ENCODE measurements at places on chromosomes 1 and 21.
A peak's percentile ranks its signal among the peaks of the same experiment; 100 is the strongest.

DNA sequence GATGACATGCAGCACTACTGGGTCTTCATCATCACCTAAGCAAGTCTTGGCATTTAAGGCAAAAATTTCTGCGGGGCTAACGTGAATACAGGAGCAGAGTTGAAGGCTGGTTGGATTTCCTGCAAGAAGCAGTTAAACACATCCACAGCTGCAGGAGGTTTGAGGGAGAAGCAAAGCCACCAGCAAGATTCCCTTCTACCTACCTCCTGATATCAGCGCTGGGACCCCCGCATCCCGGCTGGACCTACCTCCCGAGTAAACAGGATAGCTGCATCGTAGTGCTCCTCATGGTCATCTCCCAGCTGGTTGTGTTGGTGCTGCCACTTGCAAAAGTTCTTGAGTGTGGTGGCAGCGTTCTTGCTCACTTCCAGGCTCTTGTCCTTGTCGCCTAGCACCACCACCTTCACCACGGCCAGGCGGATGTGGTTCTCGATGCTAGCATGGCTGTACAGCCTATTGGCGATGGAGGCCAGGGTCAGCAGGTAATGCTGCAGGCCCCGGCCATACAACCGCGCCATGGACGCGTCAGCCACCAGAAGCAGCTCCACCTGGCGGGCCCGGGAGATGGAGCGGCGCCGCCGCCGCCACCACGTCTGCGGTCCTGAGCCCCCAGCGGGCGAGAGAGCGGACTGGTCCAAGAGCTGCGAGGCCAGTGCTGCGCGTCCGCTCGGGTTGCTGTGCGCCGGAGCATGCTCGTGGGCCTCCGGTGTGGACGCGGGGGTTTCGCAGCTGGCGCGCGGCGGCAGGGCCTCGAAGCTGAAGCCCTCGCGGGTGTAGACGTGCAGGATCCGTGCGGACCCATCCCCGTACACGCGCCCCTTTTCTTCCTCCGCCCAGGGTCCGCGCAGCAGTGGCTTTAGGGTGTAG lies 1.6 kb downstream of the ADAMTS5 start:
- peak; percentile 57 for DNase-seq

DNA sequence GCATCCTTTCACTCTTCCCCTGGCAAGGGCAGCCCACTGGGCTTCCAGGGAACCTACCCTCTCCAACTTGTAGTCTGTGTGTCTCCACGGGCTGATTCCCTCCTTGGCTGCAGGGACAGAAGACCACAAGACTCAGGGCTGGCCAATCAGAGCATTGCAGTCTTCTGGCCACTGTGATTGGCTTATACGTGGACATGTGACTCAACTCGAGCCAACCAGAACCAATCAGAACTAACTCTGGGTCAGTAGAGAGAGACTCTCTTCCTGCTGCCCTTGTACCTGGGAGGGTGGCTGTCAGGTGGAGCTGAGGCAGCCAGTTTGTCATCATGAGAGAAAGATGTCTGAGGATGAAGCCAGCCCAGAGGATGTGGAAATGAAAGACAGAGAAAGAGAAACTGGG lies 64.0 kb downstream of the DHRS3 start:
- peak; percentile 52 for DNase-seq

DNA sequence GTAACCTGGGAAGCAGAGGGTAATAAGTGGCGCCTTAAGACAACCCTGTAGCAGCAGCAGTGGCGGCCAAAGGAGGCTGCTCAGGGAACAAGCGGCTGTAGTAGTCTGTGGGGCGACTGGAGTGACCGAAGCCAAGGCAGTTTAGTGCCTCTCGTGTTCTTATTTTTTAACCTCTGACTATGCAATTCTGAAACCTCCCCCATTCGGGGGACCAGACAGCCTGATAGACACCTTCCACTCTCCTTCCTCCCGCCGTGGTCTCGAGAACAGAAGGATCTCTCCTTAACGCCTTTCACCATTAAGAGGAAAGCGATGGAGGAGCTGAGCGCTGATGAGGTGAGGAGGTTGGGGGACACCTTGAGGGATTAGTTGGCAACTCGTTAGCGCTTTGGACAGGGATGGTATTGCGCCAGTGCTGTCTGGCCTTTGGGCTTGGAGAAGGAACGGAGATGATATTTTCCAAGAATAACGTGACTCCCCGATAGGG lies 644 bp downstream of the UBE4B start:
- DNase-seq = peak; percentile 9

DNA sequence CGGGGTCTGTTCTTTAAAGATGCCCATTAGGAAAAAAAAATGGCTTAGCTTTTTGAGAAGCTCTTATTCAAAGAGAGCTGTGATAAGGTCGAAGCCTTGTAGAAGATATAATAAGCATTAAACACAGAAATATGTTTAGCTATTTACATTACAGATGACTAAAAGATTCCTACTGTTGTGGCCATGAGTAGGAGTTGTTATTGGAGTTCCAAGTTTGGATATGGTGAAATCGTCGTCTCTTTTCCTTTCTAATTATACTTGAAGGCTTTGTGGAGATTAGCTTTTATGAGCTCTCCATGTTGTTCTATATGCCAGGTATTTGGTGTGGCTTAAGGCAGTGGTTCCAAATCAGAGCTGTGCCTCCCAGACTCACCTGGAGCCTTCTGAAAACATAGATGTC lies 79.9 kb upstream of the LAMC2 start:
- no peak for DNase-seq

DNA sequence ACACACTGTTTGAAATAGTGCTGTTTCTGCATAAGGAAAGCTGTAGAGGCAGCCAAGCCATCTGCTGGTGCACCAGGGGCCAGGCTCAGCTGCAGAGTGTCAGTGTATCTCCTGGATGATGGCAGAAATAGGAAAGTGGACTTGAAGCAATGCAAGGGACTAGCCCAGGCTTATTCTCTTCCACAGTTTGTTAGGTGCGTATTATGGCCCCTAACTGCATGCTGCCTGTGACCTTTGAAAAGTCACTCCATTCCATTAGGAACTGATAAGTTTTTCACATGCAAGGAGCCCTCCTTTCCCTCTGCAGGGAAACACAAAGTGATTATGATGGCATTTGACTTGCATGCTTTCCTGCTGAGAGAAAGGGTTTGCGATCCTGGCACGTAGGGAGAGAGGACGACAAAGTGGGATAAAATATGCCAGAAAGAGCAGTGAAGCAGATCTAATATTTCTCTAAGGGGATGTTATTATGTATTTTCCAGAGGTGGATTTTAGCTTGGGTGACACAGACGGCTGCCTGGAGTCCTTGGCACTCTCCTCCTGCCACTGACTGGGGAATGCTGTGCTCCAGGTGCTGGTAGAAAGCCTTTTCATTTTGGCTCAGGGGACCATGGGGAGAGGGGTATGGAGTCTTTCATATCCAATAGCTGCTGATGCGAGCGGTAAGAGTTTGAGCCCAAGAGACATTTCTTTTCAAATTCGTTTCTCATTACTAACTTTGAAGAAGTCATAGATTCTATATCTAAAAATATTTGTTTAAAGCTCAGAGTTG lies 402.1 kb upstream of the B3GALT2 start:
- DNase-seq = no peak

DNA sequence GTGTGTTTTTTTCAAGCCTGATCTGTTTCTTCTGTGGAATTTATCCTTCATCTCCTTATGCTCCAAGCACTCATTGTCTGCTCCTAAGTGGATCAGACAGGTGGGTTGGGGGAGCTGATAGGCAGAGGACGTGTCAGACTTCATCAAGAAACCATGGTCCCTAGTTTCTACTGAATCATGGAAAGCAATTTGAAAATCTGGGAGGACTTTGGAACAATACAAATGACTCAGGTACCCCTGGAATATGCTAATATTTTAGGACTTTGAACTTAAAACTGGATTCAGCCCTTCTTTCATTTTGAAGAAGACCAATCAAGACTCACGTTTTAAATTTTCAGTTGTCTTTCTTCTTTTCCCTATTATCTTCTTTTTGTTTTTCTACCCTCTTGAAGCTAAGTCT lies 7.7 kb downstream of the ABCG1 start:
- DNase-seq = no peak

GRCh38 chr1:211382714-211383480 lies 56.3 kb downstream of the TRAF5 start:
- peak; percentile 96 for DNase-seq

DNA sequence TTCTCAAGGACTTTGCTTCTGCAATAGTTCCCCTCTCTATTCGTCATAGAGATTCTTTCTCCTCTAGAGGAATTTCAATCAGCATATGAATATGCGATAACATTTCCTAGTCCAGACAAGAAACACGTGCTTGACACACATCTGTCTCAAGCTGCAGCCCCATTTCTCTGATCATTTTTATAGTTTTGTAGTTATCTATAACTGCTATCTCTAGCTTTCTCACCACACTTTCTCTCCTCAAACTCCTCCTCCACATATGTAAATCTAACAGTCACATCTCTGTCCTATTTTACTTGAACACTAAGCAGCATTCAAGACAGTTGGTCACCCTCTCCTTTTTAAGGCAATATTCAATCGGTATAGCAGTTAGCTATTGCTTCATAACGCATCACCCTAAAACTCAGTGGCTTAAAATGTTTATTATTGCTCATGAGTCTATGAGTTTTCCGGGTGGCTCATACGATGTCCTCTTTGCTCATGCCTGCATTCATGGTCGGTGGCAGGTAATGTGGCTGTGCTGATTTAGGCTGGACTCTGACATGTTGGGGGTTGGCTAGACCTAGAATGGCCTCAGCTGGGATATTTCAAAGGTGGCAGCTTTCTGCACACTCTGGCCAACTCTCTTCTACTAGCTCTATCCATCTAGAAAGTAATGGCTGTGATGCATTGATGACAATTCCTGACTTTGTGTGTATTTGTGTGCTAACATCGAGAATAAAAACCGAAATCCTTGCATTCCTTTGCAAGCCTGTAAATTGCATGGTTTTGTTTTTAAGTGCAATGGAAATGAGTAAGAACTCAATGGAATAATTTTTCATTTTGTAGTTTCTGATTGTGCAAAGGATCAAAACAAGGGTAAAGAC lies 20.6 kb downstream of the ATP6V1G3 start:
- no peak for DNase-seq
